ENCODE measurements at places on chromosomes 6 and 20. TPM values are rescaled to one million over a fixed set of nuclear protein-coding genes. Genes with fewer than 3 reads are reported as not detected.

- no peak for DNase-seq
Observed at GRCh38 chr6:84568971-84569370, 195.4 kb downstream of the TBX18 start.

GRCh38 chr6:19009769-19010168, 622.6 kb downstream of the RNF144B start:
- DNase-seq: no peak

DNA sequence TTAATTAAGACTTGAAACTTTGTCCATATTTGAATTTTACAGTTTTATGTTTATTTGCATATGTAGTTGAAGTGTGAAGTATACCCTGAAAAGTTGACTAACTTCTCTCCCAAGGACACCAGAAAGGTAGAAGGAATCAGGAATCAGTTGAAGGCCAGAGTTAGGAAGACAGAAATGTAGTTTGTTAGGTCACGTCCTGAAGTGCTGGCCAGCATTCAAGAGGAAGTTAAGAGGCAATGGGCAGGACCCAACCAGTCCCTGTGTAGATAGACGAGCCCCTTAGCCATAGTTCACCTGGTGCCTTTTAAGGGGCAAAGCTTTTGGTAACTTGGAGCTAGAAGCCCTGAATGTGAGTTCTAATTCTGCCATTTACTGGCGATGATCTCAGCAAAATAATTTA, 250.4 kb upstream of the KCNQ5 start:
- DNase-seq: no peak

DNA sequence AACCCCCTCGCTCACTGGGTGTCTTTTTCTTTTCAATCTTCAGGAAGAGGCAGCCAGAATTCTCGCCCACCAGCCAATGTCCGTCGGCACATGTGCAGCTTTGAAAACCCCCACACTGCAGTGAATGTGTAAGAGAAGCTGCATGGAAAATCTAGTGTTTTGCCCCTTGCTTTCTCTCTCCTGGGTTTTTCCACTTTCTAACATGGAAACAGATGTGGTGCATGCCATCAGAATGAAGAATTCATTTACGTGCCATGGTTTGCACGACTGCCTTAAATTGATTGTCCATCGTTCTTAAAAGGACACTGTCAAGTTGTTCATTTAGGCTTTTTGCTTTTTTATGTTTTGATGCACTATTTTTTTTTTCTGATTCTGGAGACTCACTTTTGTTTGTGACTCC, 117.1 kb upstream of the RAB32 start:
- no peak for DNase-seq

DNA sequence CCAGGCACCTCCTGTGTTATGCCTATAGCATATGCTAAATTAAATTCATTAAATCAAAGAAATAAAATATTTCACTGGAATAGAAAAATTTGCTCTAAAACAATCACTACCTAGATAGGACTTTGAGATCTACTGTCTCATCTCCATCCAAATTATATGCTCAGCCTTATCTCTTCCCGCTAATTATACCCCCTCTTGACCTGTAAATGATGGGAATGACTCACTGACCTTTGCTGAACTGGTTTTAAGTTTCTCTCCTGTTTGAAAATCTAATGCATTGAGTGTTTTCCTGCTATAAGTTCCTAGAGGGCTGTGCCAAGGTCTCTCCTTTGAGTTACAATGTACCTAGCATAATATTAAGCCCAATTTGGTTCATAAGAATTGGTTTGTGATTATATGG, 110.1 kb downstream of the BMP2 start:
- DNase-seq: no peak

GRCh38 chr6:9914951-9915350, 499.9 kb downstream of the TFAP2A start:
- no peak for DNase-seq

DNA sequence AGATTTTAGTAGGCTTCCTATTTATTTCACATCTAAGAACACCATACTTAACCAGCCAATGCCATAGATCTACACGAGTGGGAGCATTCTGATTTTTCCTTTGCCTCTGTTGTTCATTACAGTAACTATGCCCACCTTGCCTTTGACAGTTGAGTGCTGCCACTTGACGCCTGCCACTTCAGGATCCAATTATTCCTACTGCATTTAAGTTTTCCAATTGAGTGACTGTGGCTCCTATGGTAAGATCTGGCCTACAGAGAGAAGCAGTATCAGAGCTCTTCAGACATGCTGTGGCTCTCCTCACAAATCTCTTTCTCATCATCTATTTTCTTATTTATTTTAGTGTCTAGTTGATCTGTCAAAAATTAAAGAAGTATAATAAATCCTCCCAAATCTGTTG, 403.0 kb upstream of the SPTLC3 start:
- no peak for DNase-seq

DNA sequence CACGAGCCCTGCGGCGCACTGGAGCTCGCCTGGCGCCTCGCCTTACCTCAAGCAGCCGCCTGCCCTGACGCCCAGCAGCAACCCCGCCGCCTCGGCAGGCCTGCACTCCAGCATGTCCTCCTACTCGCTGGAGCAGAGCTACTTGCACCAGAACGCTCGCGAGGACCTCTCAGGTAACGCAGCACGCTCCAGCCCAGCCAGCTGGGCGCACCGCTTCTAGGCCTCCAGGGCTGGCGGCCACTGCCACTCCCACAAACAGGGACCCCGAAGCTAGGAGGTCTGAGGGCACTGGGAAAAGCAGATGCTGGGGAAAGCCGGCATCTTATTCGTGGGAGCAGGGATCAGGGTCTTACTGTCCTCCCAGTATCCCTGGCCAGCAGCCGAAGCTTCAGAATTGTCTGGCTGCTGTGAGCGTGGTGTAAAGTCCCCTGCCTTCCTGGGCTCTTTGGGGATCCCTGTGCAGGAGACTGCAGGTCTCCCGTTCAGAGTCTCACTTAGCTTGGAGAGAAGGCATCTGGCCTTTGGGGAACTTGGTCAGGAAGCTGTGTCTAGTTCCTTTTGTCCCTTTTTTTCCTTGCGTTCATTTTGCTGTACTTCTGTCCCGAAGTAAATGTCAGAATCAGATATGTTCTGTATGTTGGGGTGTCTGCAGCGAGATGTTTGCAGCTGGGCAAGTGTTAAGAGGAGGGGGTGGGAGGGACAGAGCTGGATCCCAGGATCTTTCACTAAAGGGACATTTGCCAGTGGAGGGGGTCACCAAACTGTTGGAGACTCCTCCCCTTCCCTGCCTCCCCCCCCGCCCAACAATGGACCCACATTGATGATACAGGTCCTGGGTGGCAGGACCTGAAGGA, 1.8 kb downstream of the FOXF2 start:
- DNase-seq: no peak

DNA sequence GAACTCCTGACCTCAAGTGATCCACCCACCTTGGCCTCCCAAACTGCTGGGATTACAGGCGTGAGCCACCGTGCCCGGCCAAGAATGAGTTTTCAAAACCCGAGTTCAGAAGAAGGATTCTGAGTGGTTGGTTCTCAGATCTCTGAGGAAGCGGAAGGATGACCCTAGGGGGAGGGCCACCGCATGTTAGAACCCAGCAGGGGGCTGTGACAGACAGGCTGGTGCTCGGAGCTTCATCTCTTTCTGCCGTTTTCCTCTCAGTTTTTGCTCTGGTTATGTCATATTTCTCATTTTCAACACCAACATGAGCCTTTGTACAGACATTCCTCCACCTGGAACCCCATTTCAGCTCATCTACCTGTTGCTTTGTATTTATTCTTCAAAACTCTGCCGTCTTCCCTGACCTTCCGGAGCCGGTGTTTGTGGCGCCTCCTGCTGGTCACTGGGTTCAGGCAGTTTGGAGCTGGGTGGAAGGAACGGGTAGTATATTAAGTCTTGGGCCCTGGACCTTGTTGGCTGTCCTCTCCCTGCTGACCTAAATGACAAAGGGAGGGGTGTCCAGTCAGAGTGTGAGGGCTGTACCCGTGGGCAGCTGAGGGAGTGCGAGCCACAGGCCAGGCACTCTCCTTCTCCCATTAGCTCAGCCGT, at the start of gene DEFB123:
Gene DEFB123 (plus strand): TSS at position 621 of the 648 bp plus-strand sequence. CDS start 67 bp downstream, outside the sequence.
- DNase-seq: peak; percentile 7

DNA sequence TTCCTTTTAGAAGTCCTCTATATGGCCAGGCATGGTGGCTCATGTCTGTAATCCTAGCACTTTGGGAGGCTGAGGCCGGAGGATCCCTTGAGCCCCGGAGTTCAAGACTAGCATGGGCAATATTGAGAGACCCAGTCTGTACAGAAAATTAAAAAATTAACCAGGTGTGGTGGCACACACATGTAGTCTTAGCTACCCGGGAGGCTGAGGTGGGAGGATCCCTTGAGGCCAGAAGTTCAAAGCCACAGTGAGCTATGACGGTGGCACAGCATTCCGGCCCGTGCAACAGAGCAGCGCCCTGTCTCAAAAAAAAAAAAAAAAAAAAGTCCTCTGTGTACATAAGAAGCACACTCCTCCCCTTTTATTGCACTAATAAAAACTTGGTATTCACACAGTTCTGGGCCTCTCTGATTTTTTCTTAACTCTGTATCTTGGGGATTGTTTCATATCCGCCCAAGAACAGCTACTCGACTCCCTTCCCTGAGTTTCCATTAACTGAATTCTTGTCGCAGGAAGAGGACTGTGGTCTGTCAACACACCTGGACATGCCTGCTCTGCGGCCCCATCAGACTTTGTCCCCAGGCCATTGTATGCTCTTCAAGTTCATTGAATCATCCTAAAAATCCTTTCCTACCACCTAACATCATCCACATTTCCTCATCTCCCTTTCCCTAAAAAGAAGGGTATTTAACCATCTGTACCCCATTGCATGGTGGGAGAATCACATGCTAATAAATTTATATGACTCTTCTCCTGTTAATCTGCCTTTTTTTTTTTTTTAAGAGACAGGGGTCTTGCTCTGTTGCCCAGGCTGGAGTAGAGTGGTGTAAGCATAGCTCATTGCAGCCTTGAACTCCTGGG, 25.9 kb upstream of the PPP1R3G start:
- no peak for DNase-seq

DNA sequence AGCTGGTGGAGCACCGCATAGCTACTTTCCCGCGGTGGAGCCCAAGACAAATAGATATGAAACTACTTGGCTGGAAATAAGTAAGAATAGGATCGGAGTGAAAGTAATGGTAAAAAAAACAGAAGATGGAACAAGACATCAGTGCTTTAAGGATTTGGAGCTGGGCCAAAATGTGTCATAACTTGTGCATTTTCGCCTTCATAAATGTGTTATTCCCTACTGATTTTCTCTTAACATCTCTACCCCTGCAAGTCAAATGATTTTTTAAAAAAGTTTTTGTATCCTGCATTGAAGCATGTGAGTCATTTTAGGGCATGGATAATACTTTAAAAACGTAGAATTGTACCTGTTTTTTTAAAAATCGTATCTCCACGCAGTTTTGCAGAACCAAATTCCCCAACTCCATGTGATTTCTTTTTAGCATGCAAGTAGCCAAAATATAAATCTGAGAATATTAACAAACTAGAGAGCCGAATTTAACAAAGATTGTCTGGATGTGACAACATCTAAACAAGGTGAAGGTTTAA, 882 bp upstream of the FAM184A start:
- DNase-seq: peak; percentile 64

The SALL4 gene
- not detected for total RNA-seq
